Osteocyte (in vitro differentiated cells): ENCODE measurements at places on chromosomes 6 and 20.
A peak's percentile ranks its signal among the peaks of the same experiment; 100 is the strongest.

DNA sequence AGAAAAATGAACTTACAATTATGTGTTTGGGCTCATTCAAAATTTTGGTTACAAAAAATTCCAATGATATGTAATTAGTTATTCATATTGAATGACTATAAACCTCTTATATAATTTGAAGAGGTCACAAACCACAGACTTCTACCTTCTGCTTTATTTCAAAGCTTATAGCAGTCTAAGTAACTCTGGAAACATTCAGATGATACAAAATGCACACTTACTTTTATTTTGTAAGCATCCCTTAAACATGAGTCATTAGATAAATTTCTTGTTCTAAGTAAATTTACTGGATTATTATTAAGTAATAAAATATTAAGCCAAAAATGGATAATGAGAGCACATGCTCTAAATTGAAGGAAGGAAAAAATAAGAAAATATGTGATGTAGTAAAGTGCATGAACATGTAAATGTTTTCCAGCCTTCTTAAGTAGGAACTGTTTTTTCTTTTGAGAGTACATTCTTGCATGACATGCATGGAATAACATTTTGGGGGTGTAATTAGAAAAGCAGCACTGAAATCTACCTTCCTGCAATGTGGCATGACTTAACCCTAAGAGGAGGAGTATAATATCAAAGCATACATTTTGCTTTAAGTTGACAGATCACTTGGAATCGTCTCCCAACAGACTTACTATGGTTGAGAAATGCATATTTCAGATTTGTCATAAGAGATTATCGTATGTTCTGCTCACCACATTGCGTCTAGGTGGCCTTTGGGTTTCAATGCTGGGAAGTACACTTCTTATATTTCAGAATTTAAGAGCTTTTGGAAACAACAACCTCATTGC, 372.7 kb upstream of the HSF2 start:
- no peak for DNase-seq

DNA sequence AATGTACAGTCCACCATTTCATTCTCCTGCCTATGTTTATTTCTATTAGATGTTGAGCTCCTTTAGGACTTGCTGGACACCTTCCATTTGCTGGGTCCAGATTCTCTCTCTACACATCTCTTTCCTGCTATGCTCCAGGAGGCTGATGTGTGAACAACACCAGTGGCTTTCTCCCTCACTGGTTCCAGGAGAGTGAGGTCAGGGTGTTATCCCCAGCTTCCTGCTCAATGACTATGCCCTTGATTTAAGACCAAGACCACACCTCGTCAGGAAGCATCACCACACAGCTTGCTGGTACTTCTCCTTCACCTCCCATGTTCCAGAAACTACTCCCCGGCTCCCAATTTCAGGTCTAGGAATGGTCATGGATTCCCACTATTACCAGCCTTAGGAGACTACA, 31.3 kb upstream of the E2F3 start:
- DNase-seq, result no peak

- no peak for DNase-seq
Observed at GRCh38 chr20:34312024-34312460, 8.9 kb upstream of the AHCY start.

- DNase-seq, result no peak
Observed at GRCh38 chr6:149451376-149452036, 33.3 kb downstream of the ZC3H12D start.

DNA sequence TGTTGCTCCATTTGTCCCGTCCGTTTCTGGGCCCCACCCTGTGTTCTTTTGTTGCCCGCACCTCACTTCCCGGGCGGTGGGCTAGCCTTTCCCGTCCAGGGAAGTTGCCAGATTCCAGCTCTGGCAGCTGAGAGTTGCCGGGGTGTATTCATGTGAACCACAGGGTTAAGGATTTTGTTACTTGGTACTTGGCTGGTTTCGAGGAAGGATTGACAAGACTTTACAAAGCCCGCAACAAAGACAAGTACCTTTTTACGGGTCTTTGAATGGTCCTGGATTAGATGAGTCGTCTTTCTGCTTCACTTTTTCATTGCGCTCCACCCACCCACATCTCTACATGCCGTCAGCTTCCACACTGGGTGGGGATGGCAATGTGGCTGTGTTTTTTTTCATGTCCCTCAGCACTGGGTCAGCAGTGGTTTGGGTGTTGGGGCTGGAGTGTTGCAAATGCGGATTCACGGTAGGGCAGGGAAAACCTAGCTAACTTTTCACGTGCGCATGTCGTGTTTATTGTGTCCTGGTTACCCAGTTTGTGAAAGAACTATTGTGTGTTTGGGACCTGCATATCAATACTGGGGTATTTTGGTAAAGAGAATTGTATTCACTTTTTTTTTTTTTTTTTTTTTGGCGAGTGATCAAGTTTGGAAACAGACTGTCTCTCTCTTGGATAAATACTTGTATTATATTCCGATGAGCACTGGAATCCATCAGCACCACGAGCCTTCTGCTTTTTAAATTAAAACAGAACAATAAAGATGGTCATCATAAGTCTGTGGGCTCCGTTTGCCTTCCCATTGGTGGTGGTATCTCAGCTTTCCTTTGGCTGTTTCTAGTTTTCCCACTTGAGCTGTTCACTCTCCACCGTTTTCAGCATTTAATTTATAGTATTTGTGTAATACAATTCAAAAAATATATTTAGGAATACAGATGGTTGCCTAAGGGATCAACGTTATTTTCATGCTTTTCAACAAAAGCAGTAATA, 1.2 kb downstream of the DUSP22 start:
- DNase-seq, result peak; percentile 85

GRCh38 chr20:36202891-36203338, 33.4 kb upstream of the AAR2 start:
- DNase-seq, result peak; percentile 91

GRCh38 chr6:34934516-34934915, 45.5 kb downstream of the ANKS1A start:
- DNase-seq, result no peak

GRCh38 chr6:32369660-32370059, 2.0 kb downstream of the TSBP1 start:
- DNase-seq, result no peak

- DNase-seq, result no peak
Observed at GRCh38 chr20:1555952-1556351, 1.6 kb downstream of the SIRPD start.

- no peak for DNase-seq
Observed at GRCh38 chr6:96652552-96652951, 89.6 kb downstream of the FHL5 start.

GRCh38 chr6:3838992-3839867, 9.9 kb upstream of the FAM50B start:
- peak; percentile 57 for DNase-seq

GRCh38 chr6:52306972-52307870, 22.7 kb upstream of the MCM3 start:
- DNase-seq, result no peak

- no peak for DNase-seq
Observed at GRCh38 chr6:127212376-127212775, 54.3 kb upstream of the RNF146 start.

- no peak for DNase-seq
Observed at GRCh38 chr20:20143646-20144045, 91.3 kb downstream of the CFAP61 start.

DNA sequence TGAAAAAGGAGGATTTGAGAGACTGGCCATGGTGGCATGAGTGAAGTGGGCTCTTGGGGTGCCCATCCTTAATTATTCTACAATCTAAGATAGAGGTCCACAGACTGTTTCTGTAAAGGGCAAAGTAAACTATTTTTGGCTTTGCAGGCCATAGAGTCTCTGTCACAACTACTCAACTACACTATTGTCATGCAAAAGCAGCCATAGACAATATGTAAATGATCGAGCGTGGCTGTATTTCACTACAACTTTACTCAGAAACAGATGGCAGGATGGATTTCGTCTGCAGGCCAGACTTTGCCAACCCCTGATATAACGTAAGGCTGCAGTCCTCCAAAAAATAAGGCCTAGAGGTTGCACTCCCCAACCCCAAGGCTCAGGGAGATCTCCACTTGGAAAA, 58.2 kb upstream of the NAA20 start:
- DNase-seq, result no peak

GRCh38 chr6:93048381-93048780, 371.0 kb downstream of the EPHA7 start:
- DNase-seq, result no peak

- DNase-seq, result peak; percentile 32
Observed at GRCh38 chr20:23269954-23270353, 80.6 kb upstream of the NXT1 start.

- DNase-seq, result no peak
Observed at GRCh38 chr6:1287103-1287591, 24.8 kb upstream of the FOXQ1 start.

GRCh38 chr20:37336369-37337207, 9.4 kb upstream of the SRC start:
- no peak for DNase-seq

- no peak for DNase-seq
Observed at GRCh38 chr20:35318502-35319157, 26.4 kb upstream of the FAM83C start.

GRCh38 chr6:166206510-166207283, 39.0 kb upstream of the TBXT start:
- DNase-seq, result no peak

- DNase-seq, result no peak
Observed at GRCh38 chr6:146650799-146651481, 52.2 kb downstream of the ADGB start.

DNA sequence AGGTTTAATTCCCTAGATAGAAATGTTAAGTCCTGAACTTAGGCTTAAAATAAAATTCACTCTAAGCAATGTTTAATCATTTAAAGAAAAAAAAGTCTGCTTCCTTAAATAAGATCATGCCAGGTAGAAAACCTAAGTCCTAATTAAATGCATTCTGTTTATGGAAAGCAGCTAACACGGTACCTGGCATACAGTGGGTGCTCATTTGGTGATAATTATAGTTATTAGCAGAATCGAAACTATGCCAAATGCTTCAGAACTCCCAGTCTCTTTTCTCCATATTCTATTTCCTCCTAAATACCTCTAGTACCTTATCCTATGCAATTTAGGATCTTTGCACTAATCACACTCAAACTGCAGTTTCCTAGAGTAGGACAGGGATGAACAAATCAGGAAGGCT, 331.8 kb downstream of the EPHA7 start:
- DNase-seq, result no peak

GRCh38 chr6:1868561-1869261, 259.0 kb downstream of the FOXC1 start:
- DNase-seq, result no peak

DNA sequence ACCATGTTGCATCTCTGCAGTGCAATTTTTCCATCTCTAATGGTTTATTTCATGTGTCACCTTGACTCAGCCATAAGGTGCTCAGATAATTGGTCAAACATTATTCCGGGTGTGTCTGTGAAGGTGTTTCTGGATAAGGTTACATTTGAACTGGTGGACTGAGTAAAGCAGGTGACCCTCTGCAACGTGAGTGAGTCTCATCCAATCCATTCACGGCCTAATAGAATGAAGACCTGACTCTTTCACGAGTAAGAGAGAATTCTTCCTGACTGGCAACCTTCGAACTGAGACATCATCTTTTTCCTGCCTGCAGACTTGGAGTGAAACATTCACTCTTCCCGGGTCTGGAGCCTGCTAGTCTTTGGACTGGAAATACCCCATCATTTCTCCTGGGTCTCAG, 77.1 kb upstream of the SLC22A23 start:
- no peak for DNase-seq

DNA sequence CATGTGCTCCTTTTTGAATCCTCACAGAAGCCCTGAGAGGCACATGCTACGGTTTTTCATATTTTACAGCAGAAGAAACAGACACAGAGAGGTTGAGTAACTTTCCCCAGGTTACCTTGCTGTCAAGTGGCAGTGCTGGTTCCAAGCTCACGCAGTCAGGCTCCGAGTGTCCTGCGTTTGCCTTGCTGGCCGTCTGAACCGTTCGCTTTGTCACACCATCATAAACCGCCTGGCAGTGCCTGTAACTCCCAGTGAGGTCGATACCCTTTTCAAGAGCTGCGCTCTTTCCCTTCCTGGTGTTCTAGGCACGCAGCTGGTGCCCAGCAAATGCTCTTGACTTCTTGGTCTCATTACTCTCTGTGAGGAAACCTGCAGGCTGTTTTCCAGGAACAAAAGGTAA, 31.3 kb upstream of the KCNG1 start:
- DNase-seq, result no peak

GRCh38 chr20:4719190-4719589, 2.5 kb upstream of the PRND start:
- no peak for DNase-seq

DNA sequence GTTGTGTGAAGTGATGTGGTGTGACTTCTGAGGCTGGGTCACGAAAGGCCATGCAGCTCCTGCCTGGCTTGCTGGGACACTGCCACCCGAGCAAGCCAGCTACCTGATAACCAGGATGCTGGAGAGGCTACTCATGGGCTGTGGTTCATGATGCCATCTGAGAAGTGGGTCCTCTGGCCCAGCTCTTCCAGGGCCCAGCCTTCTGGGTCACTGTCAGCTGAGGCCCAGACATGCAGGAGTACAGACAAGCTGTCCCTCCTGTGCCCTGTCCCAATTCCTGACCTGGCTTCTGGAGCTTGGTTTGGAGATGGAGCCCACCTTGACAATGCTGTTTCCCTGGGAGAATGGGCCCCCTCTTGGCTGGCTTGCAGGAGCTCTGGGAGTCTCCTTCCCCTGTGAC, 87.0 kb downstream of the DHX35 start:
- no peak for DNase-seq

DNA sequence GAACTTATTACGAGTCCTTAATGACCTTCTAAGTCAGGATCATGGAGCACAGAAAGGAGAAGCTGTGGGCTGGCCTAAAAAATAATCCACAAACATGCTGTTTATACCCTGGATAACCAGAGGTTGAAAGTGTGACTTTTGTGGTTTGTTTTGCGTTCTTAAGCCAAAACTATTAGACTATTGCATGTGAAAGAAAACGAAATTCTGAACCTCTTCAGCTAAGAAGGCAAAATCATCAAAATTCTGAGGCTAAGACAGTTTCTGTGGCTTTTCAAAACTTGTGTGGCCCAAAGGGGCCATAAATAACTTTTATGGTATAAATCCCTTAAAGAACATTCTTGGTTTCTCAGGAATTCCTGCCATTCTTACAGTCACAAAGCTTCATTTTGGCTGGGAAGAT, 251.0 kb downstream of the UST start:
- DNase-seq, result no peak

GRCh38 chr6:44723439-44724197, 336.1 kb downstream of the CDC5L start:
- DNase-seq, result peak; percentile 10

DNA sequence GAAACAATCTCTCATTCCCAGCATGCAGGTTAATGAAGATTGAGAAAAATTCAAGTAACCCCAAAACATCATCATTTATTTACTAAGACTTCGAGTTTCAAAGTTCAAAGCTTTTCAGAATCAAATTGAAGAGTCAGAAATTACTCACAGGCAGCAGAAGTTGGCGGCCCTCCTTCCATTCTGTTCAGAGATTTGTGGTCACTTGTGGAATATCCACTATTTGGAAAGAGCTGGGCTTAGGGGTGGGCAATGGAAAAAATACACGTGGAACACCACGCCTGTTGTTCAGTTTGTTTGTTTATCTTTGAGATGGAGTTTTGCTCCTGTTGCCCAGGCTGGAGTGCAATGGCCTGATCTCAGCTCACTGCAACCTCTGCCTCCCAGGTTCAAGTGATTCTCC, 108.6 kb upstream of the NAA20 start:
- DNase-seq, result no peak

GRCh38 chr6:156416391-156416790, 360.8 kb upstream of the ARID1B start:
- DNase-seq, result no peak
